ENCODE measurements at places on chromosomes 1 and 21.

GRCh38 chr1:53605181-53605580 is 133.8 kb downstream of the GLIS1 start:
- DNase-seq = no peak

- DNase-seq = no peak
Measured at GRCh38 chr1:117732065-117732797, 126.4 kb downstream of the TENT5C start.

GRCh38 chr1:95386371-95386770 is 152.4 kb downstream of the RWDD3 start:
- no peak for DNase-seq

DNA sequence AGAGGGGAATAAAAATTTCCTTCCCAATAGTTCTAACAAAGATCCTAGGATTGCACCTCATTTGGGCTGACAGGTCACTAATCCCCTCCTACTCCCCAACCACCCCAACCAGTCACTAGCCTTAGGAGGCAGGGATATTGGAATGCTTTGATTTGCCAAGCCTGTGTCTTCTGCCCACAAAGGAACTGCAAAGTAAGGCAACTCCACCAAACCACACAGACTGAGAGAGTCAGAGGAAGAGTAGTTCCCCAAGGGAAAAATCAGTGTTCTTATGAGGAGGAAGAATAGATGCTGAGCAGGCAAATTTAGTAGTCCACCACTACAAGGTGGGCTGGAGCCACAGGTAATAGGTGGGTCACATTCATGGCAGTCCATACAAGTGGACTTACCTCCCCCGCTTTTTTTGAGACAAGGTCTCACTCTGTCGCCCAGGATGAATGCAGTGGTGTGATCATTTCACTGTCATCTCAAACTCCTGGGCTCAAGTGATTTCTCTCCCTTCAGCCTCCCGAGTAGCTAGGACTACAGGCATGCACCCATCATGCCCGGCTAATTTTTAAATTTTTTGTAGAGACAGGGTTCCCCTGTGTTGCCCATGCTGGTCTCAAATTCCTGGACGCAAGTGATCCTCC is 3.7 kb upstream of the TMEM39B start:
- no peak for DNase-seq

DNA sequence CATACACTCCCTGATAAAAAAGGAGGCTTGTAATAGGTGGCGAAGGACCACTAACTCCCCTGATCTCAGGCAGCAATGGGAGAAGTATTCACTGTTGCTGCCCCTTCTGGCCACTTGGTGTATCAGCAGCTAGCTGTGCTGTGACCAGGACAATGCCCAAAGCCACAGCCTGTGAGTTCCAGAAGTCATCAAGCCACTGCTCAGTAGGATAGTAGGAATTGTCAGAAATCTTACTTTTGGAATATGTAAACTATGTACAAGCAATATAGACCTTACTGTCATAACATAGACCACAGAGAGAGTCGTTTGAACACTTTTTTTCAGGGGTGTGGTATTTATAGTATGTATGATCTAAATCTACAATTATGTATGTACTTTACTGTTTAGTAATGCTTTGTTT is 248.3 kb upstream of the CAMK1G start:
- DNase-seq = no peak

- no peak for DNase-seq
Measured at GRCh38 chr1:16979475-16980327, 719 bp downstream of the MFAP2 start.

DNA sequence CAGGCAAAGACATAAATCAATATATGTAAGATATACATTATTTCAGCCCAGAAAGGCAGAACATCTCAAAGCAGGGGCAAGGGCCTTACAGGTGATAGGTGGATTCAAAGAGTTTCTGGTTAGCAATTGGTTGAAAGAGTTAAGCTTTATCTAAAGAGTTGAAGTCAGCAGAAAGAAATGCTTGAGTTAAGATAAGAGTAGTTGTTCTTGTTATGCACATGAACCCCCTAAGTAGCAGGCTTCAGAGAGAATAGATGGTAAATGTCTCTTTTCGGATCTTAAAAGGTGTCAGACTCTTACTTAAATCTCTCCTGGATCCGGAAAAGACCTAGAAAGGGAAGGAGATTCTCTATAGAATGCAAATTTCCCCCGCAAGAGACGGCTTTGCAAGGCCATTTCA is 8.3 kb upstream of the ZBTB40 start:
- DNase-seq = no peak

GRCh38 chr1:176416777-176417176 is 46.2 kb upstream of the PAPPA2 start:
- DNase-seq = no peak

- no peak for DNase-seq
Measured at GRCh38 chr1:168443899-168444298, 99.9 kb downstream of the XCL2 start.

- no peak for DNase-seq
Measured at GRCh38 chr21:35796844-35797243, 263.5 kb downstream of the SETD4 start.

DNA sequence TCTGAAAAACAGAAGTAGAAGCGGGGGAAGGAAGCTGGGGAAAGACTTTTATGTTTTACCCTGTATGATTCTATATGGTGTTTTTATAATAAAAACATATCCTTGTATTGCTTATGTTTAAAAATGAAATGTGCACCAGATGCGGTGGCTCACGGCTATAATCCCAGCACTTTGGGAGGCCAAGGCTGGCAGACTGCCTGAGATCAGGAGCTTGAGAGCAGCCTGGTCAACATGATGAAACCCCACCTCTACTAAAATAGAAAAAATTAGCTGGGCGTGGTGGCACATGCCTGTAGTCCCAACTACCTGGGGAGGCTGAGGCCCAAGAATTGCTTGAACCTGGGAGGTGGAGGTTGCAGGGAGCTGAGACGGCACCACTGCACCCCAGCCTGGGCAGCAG is 155.4 kb downstream of the SMYD3 start:
- DNase-seq = no peak

DNA sequence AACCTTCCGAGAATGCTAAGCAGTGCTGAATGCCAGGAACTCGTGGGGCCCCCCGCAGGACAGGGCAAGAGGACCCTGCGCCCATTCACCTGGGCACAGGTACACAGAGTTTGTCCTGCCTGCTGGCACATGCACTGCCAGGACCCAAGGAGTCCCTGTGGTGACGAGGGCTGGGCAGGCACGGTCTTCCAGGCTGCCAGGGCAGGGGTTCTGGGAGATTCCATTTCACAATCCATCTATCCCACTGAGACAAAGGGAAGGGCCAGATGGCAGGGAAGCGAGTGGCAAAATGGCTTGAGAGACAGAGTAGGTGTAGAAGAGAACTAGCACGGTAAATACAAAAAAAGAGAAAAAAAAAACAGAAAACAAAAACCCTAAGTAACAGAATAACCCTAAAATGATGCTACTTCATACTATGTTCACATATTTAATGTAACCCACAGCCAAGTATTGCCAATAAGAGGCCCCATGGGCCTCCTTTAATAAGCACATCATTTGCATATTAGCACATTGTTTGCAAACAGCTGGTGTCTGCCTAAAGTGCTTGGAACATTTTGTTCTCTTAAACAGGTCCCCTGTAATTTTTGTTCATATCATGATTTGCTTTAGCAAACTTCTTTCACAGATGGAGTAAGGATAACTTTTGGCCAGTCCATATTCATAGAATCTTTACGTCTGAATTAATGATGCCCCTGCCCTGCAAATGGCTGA is 83.8 kb downstream of the STUM start:
- DNase-seq = no peak

GRCh38 chr1:203795441-203796235 is at the start of the genes ZBED6 and ZC3H11A:
Gene ZBED6 (plus strand): TSS chr1:203795623. CDS start chr1:203797523, 1,900 bp downstream.
Gene ZC3H11A (plus strand): TSS chr1:203795623. CDS start chr1:203817071, 21,448 bp downstream.
- peak; percentile 96 for DNase-seq

GRCh38 chr1:150420560-150421265 is 56.8 kb downstream of the RPRD2 start:
- no peak for DNase-seq
